NCI-H2029 (cell line): ENCODE measurements at places on chromosomes 7 and 10.

- DNase-seq, result no peak
Measured at GRCh38 chr7:154853063-154853726, 149.7 kb downstream of the PAXIP1 start.

DNA sequence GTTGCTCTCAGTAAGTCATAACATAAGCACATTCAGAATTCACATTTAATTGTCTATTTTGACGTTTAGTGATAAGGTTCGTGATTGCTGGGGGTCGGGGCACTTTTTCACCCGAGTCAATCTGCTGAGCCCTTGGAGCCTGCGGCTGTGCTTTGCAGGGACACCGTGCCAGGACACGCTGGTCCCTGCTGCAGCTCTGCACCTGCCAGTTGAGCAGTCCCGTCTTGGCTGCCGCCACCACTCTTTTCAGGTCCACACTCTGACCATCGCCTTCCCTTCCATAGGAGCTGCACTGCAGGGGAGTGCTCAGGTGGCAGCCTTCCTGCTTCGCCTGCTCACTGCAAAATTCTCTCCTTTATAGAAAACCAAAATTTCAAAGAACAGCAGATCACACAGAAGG lies 36.4 kb downstream of the CUL1 start:
- no peak for DNase-seq

DNA sequence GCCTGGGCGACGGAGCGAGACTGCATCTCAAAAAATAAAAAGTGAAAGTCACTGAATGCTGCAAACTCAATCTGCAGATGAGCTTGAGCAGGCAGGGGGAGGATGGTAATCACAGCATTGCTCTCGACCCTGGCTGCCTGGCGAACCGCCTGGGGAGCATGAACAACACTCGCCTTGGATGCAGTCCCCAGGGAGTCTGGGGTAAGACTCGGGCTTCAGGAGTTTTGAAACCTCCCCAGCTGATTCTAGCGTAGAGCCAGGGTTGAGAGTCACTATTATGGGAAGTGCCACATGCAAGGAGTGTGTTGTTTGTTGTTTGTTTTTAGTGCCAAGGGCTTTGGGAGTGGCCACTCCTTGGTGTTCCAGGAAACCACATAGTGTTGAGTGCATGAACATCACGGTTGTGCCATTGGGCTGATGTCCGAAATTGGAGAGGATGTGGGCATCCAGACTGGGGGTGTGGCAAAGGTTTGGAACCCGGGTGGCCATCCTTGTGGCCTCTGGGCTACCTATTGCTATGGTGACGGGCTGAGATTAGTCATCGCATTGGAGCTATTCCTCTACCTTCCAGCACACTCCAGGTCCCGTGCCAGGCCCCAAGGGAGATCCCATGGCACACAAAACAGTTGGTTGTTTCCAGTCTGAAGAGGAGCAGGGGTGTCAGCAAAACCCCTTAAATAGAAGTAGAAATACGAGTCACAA lies 92.6 kb downstream of the RGS10 start:
- no peak for DNase-seq

DNA sequence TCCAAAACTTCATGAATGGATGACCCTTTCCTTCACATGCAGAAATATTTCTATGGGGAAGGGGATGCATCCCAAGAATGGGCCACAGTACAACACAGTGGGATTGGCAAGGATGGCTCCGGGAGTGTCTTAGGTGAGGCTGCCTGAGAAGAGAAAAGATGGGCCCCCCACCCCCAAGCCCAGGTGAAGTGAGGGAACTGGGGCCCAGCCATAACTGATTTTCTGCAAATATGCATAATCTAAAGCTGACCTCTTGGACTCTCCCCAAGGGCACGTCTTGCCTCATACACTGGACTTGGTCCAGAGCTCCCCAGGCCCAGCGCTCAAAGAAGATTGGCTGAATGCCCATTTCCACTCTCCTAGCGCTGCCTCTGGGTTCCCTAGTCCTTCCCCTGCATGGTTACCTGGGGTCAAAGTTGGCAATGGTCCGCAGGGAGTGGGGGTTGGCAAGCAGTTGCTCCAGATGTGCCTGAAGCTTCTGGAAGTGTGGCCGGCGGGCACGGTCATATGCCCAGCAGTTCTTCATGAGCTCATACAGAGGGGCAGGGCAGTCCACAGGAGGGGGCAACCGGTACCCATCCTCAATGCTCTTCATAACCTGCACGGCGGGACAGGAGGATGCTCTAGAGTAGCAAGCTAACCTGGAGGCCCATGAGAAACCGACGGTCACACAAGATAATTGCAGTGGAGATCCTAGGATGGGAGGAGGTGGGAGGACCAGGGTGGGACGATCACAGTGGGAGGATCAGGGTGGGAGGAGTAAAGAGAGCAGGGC lies 12.3 kb downstream of the ZYX start:
- DNase-seq, result no peak

- DNase-seq, result no peak
Measured at GRCh38 chr10:99834410-99834809, 52.0 kb downstream of the ABCC2 start.

DNA sequence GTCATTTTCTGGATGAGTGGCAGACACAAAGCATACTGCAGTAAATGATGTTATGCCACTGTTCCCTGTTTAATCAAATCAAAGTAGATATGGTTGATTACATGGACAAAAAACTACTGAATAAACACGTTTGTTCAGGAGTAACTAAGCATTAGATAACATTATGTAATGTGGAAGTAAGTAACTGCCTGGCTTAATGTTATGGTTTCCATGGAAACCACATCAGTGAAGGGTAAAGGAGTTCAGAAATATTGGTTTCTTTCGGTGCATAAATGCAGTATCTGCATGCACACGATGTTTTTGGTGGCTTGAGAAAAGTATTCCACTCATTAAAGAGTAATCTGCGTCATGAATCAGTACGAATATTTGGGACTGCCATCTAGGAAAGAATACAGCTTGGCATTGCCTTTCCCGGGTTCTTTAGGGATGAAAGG lies 131.3 kb upstream of the PRKCQ start:
- no peak for DNase-seq

- no peak for DNase-seq
Measured at GRCh38 chr10:71952745-71953144, 11.4 kb upstream of the CHST3 start.

- DNase-seq, result no peak
Measured at GRCh38 chr10:97673736-97674525, 13.1 kb downstream of the AVPI1 start.

- no peak for DNase-seq
Measured at GRCh38 chr10:101839002-101839401, 4.6 kb downstream of the KCNIP2 start.

- DNase-seq, result no peak
Measured at GRCh38 chr10:133156674-133157579, 3.1 kb upstream of the KNDC1 start.

DNA sequence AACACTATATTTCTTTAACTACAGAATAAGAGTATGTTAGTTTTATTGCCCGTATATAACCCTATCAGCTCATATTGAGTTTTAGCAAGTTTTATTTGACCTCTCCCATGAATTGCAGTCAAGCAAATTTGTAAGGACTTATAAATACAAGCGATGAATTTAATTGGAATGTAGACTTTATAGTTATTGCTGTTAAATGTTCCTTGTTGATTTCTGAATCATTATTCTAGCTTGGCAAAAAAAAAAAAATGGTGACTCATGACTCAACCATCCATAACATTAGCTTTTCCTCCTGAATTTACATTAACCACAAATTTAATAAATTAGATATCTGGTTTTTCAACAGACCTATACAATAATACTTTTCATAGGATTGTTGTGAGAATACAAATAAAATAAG lies 334.0 kb upstream of the LRRTM3 start:
- DNase-seq, result no peak

DNA sequence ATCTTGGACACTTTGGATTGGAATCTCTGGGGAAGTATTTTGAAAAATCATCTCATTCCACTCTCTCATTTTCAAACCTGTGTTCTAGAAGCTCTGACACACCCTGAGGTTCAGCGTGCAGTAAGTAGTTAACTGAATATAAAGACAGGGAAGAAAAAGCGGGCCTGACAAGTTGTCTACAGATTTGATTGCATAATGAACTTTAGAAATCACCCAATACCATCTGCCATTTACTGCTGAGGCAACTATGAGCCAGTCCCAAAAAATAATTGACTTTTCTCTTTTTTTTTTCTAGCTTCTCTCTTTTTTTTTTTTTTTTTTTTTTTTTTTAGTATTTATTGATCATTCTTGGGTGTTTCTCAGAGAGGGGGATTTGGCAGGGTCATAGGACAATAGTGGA lies 29.5 kb downstream of the CDC123 start:
- DNase-seq, result no peak

DNA sequence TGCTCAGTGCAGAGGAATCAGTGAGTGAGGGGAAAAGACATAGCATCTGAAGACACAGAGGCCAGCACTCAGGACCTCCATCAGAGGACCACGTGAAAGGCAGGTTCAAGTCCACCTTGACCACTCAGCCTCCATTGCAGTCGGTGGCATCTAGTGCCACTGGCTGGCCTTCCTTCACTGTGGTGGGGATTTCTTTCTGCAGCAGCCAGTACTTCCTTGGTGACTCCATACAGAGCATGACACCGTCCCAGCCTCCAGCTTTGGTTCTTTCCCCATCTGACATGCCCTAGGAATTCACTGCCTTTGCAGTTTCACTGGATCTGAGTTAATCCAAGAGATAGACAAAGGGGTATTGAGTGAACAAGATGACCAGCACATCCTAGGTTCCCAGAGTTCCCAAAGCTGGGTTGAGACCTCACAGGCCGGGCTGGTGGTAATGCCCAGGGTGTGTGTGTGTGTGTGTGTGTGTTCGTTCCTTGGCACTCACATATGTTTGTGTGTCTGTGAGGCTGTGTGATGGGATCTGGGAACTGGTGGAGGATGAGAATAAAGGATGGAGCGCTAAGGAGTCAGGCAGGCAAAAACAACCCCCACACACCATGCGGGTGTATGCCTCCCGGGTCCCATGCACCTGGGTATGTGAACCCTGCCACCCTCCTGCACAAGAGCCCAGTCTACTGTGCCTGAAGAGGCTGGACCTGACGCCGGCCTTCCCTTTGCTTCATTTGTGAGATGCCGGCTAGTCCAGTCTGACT lies 57.8 kb downstream of the SYPL1 start:
- no peak for DNase-seq
